Stimulated activated CD8-positive, alpha-beta memory T cell treated with anti-CD3 and anti-CD28 coated beads, Interleukin-4, amount 100 ng/mL, for 48 hours (primary cell): ENCODE measurements at places on chromosomes 1 and 21.
A peak's percentile ranks its signal among the peaks of the same experiment; 100 is the strongest.

DNA sequence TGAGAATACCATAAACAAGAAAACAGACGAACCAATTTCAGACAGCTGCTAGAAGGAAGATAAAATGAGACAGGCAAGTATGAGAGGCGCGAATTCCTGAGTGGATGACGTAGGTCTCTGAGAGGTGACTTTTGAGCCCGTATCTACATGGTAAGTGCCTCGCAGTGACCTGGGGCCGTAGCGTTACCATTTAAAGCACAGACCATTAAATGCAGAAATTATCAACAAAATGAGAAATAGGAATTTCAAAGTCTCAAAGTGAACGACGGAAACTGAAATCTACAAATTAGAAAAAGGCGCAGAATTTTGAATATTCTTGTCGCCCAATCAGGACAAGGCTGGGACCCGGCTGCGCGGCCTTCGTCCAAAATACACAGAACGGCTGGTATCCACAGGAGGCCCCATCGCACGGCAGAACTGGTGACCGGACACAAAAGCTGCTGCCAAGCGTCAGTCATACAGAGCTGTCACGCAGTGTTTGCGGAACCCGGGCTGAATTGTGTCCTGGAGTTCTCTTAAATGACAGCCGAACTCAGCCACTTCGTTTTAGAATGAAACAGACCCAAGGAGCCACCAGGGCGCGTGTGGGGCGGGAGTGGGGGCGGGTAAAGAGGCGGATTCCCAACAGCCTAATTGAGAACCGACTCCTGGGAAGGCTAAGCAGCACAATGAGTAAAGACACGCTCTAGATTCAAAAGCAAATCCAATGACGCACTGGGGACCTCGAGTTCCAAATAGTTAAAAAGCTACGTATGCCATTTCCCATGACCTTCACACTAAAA lies 13.8 kb upstream of the BOLA1 start:
- peak; percentile 83 for DNase-seq

- no peak for DNase-seq
Observed at GRCh38 chr1:232635778-232636356, 5.9 kb upstream of the SIPA1L2 start.

GRCh38 chr1:91891969-91892368 lies 6.0 kb upstream of the TGFBR3 start:
- no peak for DNase-seq

- no peak for DNase-seq
Observed at GRCh38 chr1:98210064-98210463, 289.2 kb upstream of the DPYD start.

- no peak for DNase-seq
Observed at GRCh38 chr21:41228006-41228370, 60.0 kb downstream of the BACE2 start.

- no peak for DNase-seq
Observed at GRCh38 chr1:44632598-44632997, 41.7 kb downstream of the TMEM53 start.

DNA sequence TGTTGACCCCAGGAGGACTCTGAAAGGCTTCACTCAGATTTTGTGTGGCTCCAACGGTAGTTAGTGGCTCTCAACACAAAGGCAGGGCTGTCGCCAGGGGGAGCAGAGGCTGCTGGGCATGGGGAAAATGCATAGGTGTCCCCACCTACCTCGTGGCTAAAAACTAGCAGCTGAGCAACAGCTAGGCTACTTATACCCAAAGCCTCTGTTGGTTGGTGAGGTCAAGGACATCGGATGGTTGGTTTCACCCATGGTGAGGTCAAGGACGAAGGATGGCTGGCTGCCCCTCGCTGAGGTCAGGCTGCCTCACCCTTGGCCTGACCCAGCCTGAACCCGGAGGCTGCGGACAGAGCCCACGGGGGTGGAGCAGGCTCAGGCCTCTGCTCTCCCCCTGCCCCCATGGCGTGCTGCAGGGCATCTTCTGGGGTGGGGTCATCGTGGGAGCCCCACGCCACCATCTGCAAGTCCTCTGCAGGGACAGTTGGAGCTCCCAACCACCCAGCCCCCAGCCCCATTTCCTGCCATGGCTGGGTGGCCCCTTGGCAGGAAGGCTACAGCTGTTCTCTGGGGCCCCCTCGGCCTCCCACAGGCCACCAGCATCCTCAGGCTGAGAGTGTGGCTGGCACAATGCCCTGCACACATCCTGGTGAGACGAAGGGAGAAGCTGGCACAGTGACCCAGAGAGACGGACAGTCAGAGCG lies 8.5 kb upstream of the GNB1 start:
- peak; percentile 49 for DNase-seq

DNA sequence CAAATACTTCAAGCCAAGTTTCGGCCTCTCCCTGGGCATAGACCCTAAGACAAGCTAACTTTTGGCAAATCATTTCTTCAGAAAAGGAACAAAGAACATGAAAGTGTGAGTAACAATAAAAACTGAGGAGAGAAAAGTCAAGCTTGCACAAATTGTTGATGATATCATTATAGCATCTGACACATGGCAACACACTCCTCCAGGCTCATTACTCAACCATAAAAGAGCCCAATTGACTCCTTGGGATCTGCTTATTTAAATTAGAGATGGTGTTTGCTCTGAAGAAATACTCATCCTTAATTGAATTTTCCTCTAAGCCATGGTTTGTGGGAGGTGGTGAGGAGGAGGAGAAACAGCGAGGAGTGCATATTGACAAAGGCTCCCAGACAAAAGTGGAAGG lies 54.5 kb downstream of the TNFSF4 start:
- DNase-seq: no peak

DNA sequence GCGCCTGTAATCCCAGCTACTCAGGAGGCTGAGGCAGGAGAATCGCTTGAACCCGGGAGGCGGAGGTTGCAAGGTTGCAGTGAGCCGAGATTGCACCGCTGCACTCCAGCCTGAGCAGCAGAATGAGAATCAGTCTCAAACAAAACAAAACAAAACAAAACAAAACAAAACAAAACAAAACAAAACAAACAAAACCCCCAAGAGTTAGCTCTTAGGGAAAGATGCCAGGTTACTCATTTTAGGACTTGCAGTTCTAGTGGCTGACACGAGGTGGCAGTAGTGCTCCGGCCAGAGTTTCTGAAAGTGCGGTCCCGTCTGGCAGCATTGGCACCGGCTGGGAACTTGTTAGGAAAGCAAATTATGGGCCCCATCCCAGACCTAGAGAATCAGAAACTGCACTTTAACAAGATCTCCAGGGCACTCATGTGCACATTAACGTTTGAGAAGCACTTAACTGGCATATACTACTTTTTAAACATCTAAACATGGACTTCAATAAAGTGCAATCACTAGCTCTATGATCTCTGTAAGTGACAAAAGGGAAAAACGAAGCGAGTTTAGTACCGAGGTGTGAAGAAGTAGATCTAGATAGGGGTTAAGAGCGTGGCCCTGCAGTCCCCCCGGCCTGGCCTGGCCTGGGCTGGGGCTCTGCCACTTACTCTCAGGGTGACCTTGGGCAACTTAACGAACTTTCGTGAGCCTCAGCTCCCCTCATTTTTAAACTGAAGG lies 41.9 kb upstream of the TNFRSF1B start:
- DNase-seq: peak; percentile 89

DNA sequence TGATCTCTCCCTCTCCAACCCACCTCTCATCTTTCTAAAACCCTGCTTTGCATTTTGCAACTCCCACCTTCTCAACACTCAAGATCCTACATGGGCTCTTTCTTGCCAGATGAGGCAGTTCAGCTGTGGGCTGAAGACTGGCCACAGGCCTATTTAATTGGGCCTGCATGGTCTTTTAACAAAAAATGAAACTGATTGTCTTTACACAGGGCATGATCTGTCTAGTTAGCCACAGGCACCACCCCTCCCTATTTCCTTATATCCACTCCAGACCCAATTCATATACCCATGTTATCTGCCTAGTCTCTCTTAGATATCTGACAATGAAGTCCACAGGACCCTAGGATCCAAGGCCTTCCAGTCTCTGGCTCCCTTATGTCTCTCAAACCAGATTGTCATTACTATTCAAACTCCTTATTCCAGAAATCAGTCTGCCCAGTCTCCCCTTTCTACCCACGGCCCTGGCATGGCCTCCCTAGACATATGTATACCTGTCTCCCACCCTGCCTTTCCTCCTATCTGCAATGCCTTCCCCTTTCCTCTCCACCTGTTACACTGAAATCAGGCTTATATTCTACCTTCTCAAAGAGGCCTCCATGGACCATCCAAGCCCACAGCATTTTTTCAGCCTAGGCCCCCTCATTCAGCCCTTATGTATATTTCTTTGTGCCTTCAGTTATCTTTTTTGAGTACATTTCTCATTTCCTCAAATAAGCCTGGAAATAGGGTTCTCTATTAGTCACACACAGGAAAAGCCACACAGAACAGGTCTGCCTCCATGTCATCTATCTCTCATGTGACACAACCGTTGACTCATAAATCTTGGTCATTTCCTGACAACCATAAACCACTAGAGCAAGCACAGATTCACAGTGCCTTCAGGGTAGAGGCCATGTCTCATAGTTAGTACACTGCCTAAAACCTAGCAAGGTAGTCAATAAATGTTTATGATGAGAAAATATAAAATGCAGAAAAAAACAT lies 39.0 kb downstream of the LPAR3 start:
- DNase-seq: no peak

GRCh38 chr1:105254906-105255305 lies 1505.2 kb downstream of the AMY1C start:
- DNase-seq: no peak

GRCh38 chr1:162213281-162213912 lies 143.9 kb downstream of the NOS1AP start:
- DNase-seq: no peak

DNA sequence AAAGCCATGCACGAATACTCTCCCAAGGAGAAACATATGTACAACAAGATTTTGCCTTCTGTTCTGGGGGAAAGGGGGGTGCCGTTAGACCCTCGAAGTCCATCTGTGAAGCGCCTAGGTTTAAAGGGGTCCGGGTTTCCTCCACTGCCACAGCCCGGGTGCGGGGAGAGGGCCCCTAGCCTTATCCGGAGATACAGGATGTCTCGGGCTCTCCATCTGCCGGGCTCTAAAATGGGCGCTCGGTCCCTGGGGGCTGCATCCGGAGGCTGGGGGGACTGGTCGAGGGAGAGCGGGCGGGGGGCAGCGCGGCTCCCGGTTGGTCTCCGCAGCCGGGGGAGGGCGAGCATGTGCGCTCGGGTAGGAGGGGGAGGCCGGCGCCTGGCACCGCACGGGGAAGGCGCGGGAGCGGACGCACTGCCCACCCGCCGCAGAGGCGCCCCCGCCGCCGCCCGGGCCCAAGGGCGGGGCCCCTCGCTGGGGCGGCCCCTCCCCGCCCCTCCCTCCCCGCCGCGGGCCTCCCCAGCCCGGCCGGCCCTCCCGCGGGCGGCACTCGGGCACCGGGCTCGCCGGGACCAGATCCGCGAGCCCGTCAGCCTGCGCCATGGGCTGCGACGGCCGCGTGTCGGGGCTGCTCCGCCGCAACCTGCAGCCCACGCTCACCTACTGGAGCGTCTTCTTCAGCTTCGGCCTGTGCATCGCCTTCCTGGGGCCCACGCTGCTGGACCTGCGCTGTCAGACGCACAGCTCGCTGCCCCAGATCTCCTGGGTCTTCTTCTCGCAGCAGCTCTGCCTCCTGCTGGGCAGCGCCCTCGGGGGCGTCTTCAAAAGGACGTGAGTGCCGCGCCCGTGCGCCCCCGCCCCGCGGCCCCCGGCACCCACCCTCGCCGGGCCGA lies 63.1 kb downstream of the ELK4 start:
- peak; percentile 28 for DNase-seq

DNA sequence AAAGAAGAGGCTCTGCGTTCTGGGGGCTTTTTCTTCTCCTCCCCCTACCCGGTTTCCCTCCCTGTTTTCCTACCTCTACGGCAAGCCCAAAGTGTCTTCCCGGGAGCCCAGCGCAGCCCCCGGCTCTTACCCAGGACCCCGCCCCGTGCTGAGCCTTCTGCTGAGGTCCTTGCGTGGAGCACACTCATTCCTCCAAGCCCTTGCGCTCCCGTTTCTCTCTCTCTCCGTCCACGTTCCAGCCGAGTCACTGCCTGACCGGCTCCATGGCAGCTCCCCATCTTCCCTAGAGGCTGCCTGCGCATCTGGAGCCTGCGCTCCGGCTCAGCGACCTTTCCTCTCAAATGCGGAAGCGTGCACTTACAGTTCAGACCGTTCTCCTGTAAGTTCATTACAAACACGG lies 24.9 kb upstream of the PDXK start:
- DNase-seq: no peak

DNA sequence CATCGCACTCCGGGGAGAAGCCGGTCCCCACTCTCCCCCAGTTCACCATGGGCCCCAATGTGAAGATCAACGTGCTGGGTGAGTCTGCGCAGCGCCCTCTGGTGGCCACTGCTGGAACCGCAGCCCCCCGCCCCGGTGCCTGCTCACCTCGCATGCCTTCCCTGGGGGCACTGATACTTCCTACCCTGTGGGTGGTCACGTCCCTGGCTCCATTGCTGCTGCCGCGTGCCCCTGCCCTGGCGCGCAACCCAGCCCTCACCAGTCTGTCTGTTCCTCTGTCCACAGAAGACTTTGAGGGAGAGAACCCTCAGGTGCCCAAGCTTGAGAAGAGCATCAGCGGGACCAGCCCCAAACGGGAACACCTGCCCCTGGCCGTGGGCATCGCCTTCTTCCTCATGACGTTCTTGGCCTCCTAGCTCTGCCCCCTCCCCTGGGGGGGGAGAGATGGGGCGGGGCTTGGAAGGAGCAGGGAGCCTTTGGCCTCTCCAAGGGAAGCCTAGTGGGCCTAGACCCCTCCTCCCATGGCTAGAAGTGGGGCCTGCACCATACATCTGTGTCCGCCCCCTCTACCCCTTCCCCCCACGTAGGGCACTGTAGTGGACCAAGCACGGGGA lies 7.6 kb downstream of the EFNA3 start:
- peak; percentile 94 for DNase-seq

DNA sequence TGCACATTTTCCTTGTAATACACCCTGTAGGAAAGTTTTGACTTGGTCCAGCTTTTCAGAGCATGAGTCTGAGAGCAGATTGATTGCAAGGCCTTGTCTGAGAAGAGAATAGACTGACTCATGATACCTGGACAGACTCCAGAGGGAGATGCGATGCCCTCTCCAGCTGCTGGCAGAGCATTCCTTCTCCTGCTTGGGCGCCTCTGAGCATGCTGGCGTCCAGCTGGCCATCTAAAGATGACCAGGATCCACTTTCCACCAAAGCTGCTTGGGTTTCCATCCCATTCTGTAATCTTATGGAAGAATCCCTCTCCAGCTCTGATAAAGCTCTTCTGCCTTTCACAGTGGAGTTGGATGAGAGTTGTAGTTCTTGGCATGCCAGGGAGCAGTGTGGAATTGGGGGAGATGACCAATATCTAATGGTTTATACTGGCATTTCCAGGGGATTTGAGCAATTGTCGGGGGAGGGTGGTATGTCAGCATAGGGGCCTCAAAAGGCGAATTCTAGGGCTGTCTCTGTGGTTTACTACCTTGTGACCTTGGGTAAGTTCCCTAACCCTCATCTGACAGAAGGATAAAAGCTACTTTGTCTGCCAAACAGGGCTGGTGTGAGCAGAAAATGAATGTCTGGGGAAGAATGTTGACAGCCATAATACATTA lies 19.5 kb downstream of the SZRD1 start:
- no peak for DNase-seq

GRCh38 chr1:7223334-7224080 lies 438.3 kb downstream of the CAMTA1 start:
- DNase-seq: no peak

- DNase-seq: no peak
Observed at GRCh38 chr1:75172556-75172955, 38.4 kb downstream of the LHX8 start.

GRCh38 chr1:183125279-183125999 lies 60.6 kb upstream of the LAMC2 start:
- DNase-seq: no peak

- no peak for DNase-seq
Observed at GRCh38 chr1:12336413-12336812, 106.6 kb downstream of the VPS13D start.
